ENCODE measurements at places on chromosomes 6 and 20.

DNA sequence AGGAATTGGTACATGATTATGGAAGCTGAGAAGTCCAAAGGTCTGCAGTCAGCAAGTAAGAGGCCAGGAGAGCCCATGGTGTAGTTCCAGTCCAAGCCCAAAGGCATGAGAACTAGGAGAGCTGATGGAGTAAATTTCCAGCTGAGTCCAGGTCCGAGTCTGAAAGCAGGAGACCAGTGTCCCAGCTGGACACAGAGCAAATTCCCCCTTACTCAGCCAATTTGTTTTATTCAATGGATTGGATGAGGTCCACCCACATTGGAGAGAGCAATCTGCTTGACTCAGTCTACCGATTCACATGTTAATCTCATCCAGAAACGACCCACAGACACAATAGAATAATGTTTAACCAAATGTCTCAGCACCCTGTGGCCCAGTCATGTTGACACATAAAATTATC is 14.9 kb downstream of the TMEM181 start:
- DNase-seq = no peak

- DNase-seq = no peak
Observed at GRCh38 chr6:79672631-79673111, 41.5 kb downstream of the SH3BGRL2 start.

DNA sequence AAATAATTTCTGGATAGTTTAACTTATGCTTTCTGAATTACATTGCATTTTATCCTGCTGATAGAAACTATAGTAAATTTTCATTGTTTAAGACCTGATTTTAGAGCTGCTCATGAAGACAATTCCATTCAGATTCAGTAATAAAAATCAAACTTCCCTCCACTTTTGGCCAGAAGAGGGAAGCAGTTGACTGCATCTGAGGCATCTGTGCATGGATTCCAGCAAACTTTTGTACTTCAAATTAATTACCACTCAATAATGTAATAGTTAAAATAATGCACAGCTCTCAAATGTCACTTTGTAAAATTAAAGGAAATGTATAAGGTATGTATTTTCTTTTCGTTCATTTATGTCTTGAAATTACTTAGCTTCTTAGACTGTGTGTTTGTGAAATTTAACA is 64.2 kb upstream of the SLC35B3 start:
- DNase-seq = no peak

DNA sequence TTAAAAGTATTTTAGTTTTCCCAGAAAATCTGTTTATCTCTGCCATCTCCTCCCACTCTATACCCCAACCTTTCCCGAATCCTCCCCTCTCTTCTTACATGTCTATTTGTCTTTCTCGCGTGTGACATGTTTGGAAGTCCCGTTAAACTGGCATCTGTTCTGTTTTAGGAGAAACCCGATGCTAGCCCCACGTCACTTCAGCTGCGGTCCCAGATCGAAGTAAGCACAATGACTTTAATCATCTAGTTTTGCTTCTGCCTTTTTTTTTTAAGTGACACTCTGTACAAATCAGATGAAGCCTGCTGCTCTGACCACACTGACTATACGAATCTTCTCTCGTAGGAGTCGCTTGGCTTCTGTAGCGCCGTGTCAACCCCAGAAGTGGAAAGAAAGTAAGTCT is 97.4 kb downstream of the SASH1 start:
- DNase-seq = no peak

GRCh38 chr6:133128191-133128590 is 113.0 kb upstream of the EYA4 start:
- DNase-seq = no peak

- DNase-seq = no peak
Observed at GRCh38 chr20:51199920-51200319, 177.0 kb upstream of the KCNG1 start.

- DNase-seq = no peak
Observed at GRCh38 chr6:110622912-110623578, 146.6 kb upstream of the SLC22A16 start.

GRCh38 chr6:69601132-69601531 is 195.7 kb downstream of the LMBRD1 start:
- DNase-seq = no peak

GRCh38 chr6:132715881-132716637 is 2.2 kb upstream of the VNN1 start:
- no peak for DNase-seq

- no peak for DNase-seq
Observed at GRCh38 chr20:37774156-37774555, 80.3 kb downstream of the CTNNBL1 start.

DNA sequence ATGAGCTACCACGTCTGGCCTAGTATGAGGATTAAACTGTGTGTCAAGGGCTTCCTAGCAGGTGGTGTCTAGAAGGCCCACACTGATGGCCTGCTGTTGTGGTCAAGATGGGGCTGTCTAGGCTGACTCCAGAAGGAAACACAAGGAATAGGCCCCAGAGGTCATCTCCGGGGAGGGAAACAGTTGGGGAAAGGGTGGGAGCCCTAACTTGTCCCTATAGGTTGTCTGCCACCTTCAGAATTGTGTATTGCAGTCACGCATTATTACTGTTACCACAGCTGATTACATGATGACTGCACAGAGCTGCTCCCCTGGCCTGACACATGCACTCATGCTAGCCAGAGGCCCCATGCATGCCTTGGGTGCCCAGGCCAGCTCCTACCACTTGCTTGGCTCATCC is 27.3 kb downstream of the C20orf203 start:
- no peak for DNase-seq

DNA sequence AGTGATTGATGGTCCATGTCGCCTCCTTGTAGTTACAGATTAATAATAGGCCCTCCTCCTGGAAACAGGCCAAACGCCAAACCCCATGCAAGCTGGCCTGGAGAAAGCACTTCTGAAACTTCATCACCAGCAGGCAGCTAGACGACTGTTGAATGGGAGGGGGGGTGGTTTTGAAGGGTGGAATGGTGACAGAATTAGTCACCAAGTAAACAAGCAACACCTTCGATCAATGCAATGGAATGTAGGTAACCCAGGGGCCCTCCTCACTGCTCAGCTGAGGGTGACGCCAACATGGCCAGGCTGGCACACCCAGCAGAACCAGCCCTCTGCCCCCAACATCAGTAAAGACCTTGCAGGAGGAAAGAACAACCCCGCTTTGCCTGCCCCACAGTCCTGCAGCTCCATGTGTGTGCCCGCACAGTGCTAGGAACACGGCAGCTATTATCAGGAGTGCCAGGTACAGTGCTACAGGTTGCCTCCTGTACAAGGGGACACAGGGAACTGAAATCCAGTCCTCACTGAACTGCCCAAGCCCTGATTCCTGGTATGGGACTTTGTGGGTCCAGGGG is 2.7 kb downstream of the BCAS1 start:
- no peak for DNase-seq

DNA sequence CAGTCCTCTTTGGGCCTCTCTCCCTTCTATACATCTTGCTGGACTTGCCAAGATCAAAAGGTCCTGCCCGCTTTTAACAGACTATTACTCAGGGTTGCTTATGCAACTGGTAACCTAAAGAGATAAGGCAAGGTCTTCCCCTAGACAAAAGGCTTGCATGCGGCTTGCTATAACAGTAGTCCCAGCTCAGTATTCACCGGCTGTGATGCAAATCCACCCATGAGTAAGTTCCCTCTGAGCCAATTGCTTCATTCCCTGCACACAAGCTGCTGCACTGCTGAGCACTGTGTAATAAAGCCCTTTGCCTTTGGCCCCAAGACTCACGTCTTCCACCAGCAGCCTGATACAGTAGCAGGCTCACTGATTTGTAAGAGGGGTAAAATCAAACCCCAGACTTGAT is 363.8 kb downstream of the PRKN start:
- DNase-seq = no peak

DNA sequence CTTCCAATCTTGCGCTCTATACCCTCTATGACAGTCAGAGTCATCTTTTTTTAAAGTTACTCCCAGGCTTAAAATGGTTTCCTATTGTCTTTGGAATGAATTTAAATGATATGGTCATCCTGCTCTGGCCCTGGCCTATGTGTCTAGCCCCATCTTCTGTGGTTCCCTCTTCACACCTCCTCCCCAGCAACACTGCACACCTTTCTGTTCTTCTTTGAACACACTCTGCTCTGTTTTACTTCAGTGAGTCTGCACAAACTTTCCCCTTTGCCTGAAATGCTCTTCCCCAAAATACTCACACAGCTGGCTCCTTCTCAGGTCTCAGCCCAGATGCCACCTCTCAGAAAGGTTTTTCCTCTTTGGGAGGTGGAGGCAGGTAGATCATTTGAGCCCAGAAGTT is 132.7 kb downstream of the FYN start:
- DNase-seq = no peak

DNA sequence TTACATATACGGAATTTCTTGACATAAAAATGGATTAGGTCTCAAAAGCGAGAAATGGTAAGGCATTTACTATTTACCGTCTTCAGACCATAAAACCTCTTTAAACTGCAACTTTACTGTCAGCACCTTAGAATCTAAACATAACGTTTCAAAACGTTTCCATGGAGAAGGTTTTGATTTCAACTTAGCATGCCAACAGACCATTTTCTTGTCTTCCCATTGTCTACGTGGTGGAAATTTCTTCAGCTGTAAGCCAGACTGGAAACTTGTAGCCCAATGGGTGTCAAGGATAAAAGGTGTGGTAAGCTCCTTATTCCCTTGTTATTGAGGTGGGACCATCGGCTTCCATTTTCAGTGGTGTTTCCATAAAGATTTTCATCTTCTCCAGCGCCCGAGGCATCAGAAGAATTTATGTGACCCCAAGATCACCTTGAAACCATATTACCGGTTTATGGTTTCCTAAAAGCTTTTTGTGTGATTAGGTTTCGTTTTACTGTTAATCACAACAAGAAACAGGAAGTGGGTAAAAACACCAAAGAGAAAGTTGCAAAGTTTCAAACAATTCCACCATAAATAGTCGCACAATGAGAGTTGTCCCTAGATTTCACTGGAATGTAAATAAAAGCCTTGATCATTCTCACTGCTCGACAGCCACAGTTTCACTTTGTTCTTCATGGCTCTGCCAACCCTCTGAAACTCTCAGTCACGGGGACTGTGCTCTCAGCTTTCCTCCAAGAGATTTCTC is 63.0 kb upstream of the CD2AP start:
- no peak for DNase-seq

DNA sequence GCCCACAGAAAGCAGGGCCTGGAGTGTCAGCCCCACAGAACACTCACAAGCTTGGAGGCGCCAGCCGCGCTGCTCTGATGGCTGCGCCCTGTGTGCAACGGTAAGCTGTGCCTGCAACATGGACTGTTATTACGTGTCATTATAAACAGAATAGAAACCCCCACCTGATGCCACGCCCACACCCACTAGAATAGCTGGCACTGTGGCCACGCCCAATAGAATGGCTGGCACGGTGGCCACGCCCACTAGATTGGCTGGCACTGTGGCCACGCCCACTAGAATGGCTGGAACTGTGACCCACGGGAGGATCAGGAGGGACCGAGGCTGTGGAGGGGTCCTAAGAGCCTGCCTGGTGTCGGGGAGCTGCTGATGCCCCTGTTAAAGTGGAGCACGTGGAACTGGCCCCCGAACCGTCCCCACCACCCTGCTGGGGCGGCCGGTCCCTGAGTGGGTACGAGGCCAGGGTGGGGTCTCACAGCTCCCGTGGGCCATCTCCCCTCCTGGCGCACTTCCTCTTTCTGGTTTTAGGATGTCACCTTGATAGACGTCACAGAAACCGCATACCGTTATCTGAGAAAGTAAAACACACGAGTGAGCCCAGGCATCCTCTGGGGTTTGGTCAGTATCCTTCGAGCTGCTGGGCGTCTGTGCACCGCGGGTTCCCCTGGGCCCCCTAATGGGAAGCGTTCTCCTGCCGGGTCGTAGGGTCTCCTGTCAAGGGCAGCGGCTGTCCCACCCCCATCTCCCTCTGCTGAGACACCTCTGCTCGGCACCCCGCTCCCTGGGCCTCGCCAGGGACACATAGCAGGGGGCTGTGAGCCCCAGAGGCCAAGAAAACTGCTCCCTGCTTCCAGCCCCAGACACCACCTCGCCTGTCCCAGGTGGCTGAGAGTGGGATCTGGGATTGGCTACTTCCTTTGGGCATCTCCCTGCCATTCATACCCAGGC is 25.4 kb downstream of the SLC17A9 start:
- peak; percentile 78 for DNase-seq

- DNase-seq = no peak
Observed at GRCh38 chr6:4603291-4603690, 172.9 kb upstream of the CDYL start.

DNA sequence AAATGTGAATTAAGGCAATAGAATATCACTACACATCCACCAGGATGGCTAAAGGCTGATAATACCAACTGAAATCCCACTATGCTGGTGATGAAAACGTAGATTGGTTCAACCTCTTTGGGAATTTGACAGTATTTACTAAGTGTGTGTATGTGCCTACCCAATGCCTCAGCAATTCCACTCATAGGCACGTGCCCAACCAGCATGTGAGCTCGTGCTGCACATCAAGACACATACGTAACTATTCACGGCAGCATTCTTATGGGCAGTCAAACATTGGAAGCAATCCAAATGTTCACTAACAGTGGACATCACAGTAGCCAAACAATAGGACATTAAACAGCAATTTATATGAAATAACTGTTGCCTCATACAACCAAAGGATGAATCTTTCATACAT is 15.7 kb upstream of the AFDN start:
- no peak for DNase-seq

- no peak for DNase-seq
Observed at GRCh38 chr20:58719971-58720371, 27.4 kb downstream of the NPEPL1 start.

GRCh38 chr20:60101891-60102281 is 143.7 kb downstream of the CDH26 start:
- DNase-seq = no peak

- DNase-seq = no peak
Observed at GRCh38 chr6:43287717-43288679, 10.1 kb upstream of the SLC22A7 start.

DNA sequence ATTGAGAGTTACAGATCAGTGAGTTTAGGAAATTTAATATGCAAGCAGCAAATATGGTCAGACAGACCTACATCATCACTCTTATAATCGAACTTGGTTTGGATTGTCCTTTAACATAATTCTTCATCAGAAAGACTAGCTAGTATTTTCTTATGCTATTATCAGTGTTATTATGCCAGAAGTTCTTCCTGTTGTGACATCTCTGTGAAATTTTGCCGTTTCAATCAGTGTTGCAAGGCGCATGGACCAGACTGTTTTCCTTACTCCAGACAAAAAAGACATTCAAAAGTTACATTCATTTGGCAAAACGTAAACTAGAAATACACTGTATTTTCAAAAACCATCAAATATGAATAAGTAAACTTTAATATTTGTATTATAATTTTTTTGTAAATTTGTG is 5.7 kb upstream of the TENT5A start:
- DNase-seq = no peak

DNA sequence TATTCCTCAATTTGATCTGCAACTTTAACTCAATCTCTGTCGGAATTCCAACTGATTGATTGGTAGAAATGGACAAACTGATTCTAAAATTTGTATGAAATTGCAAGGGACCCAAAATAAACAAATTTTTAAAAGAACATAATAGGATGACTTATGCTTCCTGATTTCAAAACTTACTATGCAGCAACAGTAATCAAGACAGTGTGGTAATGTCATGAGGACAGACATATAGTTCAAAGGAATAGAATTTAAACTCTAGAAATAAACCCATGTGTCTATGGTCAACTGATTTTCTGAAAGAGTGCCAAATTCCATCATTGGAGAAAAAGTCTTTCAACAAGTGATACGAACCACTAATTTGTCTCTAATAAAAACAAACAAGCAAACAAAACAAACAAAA is 1320.1 kb upstream of the GJE1 start:
- DNase-seq = no peak

GRCh38 chr20:61584851-61585250 is 332.8 kb downstream of the CDH4 start:
- no peak for DNase-seq

GRCh38 chr20:46683668-46683938 is 5.6 kb downstream of the TP53RK start:
- DNase-seq = no peak

All from activated CD8-positive, alpha-beta memory T cell treated with anti-CD3 and anti-CD28 coated beads for 1 hour (primary cell).